Spinal cord (tissue), 10 donors: ENCODE measurements at places on chromosomes 4 and X. TPM values are rescaled to one million over a fixed set of nuclear protein-coding genes. Genes with fewer than 3 reads are reported as not detected.

Gene GAGE12D
- not detected for total RNA-seq

Gene COL4A5
- total RNA-seq = 87.2 TPM

Gene L1CAM
- total RNA-seq = 93.3 TPM

Gene SULT1E1
- 41.4 TPM for total RNA-seq
